ENCODE measurements at places on chromosomes 12 and 14.

DNA sequence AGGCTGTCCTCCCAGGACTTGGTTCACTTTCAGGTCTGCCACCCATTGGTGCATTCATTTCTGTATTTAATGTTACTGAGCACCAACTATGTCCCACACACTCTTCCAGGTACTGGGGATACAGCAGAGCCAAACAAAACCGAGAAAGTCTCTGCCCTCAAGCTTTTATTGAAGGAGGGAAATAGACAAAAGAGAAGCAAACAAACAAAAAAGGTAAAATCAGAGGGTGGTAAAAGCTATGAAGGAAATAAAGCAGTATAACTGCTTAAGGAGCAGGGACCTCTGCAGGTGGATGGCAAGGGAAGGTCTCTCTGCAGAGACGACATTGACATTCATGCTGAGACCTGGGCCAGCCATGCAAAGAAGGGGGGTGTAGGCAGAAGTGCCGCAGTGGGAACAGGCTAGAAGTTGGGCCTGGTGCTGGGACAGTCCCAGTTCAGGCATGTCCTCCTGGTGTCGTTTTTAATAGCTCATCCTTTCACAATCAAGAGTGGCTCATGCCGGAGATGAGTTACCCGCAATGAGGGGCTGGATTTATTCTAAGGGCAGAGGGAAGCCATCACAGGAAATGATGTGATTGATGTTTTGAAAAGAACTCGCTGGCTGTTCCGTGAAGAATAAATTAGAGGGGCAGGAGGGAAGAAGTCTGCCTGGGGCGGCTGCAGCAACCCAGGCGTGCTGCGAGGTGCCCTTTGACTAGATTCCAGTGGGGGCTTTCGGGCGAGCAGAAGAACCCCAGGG lies 72.8 kb downstream of the IRF2BPL start:
- DNase-seq: peak; percentile 44

DNA sequence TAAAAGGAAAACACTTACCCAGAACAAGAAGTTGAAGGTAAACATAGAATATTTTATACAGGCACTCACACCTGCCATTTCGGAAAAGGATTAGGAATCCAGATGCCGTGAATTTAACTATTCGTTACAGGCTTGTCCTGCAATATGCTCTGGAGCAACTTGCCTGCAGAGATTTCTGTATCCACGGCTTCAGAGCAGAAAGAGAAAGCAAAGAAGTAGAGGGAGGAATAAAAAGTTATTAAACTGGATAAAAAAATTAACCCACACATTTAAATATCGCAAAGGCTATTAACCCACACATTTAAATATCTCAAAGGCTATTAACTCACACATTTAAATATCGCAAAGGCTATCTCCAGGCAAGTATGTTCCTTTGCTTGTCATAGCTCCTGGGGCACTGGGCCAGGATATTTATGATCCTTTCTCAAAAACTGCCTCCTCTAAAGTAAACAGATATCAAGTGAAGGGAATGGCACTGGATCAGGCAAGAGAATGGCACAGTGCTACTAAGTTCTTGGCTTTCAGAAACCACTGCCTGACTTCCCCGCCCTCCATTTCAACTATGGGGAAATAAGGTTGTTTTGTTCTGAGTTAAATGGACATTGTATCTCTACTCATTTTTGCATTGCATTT lies at the start of gene TSPAN8:
Gene TSPAN8 (minus strand): TSS at position 399 of the 633 bp plus-strand sequence. CDS start 321 bp downstream, at position 78.
- no peak for DNase-seq

GRCh38 chr12:131025939-131026702 lies 72.4 kb downstream of the ADGRD1 start:
- DNase-seq: no peak

- DNase-seq: peak; percentile 72
These were observed 42.3 kb downstream of the MAGOHB start for GRCh38 chr12:10571141-10571540.

DNA sequence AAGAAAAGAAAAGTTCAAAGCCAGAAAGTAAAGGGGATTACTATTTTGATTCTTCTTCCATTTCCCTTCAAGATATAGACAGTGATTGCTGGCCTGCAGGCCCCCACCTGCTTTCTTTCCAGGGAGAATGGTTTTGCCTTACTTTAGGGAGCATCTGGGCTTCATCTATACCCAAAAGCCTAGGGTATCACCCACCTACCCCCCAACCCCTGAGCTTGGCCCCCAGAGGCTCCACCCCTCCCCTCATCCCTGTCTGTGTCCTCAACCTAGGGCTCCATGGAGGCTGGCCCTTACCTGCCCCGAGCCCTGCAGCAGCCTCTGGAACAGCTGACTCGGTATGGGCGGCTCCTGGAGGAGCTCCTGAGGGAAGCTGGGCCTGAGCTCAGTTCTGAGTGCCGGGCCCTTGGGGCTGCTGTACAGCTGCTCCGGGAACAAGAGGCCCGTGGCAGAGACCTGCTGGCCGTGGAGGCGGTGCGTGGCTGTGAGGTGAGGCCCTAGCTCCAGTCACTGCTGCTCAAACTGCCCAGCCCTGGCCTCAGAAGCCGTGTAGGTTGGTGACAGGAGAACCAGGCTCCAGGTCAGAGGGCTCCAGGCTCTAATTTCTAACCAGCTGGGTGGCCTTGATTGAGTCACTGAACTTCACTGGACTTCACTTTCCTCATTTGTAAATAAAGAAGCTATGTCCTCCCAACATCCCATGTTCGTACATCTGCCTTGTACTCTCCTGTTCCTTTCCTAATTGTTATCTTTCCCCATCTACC lies 13.6 kb downstream of the ARHGEF40 start:
- no peak for DNase-seq

DNA sequence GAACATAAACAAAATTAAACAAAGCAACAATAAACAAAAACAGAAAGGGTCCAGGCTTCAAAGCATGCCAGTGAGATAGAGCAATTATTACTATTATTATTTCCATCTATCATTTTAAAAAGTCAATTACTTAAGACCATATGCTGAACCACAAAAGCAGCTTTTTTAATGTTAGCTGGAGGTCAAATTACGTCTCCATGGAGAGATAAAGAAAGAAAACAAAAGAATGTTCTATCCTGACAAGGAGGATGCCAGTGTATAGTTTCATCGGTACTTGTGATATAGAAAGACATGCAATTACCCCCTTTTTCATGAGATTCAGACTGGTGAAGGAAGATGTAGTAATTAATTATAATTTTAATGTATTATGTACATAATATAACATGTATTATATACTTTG lies 81.6 kb upstream of the DCN start:
- no peak for DNase-seq

GRCh38 chr12:115973066-115973465 lies 304.4 kb downstream of the MED13L start:
- DNase-seq: no peak

GRCh38 chr12:47772738-47773061 lies 338 bp upstream of the SLC48A1 start:
- DNase-seq: no peak

DNA sequence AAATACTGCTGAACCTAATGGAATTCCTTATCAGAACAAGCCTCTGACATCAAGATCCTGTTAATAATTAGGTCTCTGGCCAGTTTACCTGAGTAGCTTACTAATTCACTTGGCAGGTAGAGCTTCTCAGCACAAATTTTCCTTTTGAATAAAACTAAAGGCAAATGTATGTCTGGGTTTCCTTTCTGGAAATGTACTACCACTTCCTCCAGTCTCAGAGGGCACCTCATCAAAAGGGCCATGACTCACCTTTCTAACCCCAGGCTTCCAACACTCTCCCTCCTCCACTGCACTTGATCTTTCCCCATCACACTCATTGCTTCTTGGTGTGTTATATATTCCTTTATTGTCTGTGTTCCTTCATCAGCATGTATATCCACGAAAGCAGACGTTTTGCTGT lies 90.5 kb downstream of the SLC2A13 start:
- DNase-seq: no peak

- DNase-seq: peak; percentile 54
These were observed 69.4 kb upstream of the PRIMA1 start for GRCh38 chr14:93857500-93858283.

- no peak for DNase-seq
These were observed 30.4 kb downstream of the NUAK1 start for GRCh38 chr12:106108185-106108835.

- no peak for DNase-seq
These were observed 17.1 kb downstream of the CCDC85C start for GRCh38 chr14:99586761-99587459.

DNA sequence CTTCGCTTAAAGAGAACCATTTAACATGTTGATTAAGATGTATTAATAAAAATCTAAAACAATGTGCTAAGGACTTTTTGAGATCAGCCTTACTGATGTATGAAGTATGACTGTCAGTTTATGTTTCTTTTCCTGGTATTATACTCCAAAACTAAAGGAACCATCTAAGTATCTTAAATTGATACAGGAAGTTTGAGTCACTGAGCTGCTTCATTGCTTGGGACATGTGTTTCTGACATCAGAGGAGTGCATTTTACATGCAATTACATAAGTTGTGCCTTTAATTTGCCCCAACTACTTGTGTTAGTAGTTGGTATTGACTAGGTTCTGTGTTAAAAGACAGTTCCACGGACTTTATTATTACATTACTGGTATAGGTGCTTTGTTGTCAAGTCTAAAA lies 50.9 kb downstream of the PROX2 start:
- no peak for DNase-seq

DNA sequence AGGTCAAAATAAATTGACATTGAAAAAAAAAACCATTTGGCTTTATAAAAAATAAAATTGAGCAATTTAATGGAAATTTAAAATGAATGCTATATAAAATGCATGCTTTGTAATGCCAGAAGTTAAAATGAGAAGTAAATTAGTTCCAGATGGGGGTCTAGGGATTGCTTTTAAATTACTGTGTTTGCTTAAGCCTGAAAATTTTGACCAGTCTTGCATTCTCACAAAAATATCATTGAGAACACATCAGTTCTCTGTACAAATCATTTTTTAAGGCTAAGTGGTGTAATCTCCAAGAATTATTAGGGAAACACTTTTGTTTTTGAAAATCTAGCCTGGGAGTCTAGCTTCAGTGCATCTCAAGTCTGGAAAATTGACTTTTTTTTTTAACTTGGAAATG lies 90.7 kb downstream of the RERG start:
- DNase-seq: no peak

DNA sequence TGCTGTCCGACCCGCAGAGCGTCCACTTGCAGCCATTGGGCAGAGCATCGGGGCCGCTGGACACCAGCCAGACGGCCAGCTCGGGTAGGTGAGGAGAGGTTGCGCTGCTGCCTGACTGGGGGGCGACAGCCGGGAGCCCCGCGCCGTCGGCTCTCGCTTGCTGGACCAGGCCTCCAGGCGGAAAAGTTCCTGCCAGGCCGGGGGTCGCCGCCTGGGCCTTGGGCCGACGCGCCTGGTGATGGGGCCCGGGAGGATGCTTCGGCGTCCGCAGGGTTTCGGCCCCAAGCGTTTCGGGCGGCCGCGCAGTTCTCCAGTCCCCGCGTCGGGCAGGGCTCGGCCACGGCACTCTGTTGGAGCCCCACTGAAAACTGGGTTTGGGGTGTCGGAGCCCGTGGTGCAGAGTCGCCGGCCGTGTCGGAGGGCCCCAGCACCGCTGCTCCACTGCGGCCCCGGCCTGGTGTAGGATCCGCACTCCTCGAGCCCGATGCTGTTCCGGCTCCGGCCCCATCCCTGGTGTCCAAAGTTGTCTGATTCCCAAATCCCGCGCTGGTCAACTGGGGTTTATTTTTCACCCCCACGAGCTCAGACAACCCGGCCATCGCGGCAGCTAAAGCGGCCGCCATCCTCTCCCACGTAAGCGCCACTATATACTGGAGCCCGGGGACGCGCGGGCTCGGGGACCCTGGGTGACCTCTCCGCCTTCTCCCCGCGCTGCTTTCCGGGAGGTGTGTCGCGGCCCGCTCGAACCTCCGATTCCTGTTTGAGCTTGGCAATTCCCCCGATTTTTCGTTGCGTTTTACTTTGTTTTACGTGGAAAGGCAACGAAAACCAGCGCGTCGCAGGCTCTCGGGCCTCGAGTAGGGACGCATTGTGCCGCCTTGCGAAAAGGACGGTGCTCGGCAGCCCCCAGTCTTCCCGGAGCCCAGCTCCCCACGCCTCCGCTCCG lies 872 bp downstream of the VSX2 start:
- no peak for DNase-seq

- DNase-seq: no peak
These were observed 79.5 kb upstream of the C14orf180 start for GRCh38 chr14:104499784-104500760.

- no peak for DNase-seq
These were observed 24.3 kb downstream of the SPRING1 start for GRCh38 chr12:116713527-116713926.

DNA sequence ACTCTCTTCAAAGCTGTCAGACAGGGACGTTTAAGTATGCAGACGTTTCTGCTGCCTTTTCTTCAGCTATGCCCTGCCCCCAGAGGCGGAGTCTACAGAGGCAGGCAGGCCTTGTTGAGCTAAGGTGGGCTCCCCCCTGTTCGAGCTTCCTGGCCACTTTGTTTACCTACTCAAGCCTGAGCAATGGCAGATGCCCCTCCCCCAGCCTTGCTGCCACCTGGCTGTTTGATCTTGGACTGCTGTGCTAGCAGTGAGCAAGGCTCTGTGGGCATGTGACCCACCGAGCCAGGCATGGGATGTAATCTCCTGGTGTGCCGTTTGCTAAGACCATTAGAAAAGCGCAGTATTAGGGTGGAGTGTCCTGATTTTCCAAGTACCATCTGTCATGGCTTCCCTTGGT lies 900.4 kb upstream of the MDGA2 start:
- DNase-seq: peak; percentile 65

DNA sequence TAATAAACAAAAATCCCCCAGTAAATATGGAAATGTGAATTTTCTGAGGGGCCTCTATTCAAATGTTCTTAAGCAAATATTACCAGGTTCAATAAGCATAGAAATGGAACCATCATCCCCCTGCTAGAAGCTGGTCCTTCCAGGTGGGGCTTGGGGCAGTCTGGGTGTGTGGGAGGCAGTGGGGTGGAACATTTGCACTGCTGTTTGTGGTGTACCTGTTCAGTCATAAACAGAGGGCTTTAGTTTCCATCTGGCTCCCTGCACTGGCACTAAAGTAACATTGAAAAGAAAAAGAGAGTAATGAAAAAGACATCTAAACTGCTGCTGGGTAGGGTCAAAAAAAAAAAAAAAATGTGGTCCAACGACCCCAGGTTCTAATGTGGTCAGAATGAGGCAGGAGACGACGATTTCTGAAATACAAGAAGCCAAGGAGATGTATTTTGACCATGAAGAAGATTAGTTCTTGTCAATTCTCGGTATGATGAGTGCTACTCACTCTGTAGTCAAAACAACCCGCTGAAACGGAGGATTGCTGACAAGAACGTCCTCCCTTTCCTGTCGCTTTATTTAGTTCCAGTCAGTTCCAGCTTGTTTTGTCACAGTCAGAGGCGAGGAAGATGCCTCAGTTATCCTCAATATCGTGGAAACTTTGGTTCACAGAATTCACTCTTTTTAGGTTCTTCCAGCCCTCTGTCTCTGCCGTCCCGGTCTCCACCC lies 44.2 kb upstream of the MANSC4 start:
- no peak for DNase-seq

All from NCI-H82 (cell line).